Left ventricle myocardium inferior (tissue), 1 donor: ENCODE measurements at places on chromosomes 16 and 17.

GRCh38 chr16:54657709-54658102 lies 273.0 kb upstream of the IRX5 start:
- no peak for DNase-seq

- no peak for DNase-seq
These were observed 357.5 kb downstream of the SNX29 start for GRCh38 chr16:12334071-12334470.

DNA sequence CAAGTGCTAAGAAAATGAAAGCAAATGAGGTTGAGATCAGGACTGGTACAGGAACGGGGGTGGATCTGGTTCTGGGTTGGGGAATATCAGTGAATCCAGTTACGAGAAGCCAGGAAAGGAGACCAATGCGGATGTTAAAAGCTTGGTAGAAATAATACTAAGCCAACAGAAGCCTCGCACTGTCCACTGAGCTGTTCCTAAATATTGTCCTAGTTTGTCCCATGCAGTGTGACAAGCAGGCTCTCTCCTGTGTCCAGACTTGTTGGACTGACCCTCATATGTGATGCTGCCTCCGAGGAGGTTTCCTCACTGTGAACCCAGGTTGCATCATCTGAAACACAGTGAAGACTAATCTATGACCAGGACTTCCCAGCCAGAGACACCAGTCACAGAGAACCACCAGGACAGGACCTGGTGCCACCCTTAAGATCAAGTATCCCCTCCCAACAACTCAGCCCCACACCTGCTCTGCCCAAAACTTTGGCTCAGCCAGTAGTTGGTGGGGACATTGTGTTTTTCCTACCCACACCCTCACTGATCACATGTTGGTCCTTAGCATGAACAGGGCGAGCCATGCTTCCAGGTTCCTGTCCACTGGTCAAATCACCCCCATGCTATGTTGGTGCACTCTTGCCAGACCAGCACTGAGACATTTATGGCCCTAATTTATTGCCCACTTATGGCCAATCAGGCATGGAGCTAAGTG lies 32.7 kb upstream of the SCNN1B start:
- no peak for DNase-seq

GRCh38 chr17:6567528-6568183 lies 11.3 kb upstream of the PITPNM3 start:
- no peak for DNase-seq

DNA sequence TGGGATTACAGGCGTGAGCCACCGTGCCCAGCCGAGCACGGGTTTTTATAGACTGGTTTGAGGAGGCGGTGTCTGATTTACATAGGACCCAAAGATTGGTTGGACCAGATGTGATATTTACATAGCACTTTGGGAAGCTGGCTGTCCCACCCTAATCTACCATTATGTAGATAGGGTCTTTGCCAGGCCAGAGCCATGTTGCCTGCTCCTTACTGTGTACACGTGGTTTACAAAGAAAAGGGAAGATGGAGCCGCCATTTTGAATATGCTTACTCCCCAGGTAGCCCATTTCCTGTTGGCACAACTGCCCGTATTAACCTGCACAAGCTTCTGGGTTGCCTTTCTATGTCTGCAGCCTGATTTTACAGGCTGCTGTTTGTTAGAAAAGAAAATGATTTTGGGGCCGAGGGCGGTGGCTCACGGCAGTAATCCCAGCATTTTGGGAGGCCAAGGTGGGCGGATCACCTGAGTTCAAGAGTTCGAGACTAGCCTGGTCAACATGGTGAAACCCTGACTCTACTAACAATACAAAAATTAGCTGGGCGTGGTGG lies 89.9 kb upstream of the EEF2KMT start:
- no peak for DNase-seq

DNA sequence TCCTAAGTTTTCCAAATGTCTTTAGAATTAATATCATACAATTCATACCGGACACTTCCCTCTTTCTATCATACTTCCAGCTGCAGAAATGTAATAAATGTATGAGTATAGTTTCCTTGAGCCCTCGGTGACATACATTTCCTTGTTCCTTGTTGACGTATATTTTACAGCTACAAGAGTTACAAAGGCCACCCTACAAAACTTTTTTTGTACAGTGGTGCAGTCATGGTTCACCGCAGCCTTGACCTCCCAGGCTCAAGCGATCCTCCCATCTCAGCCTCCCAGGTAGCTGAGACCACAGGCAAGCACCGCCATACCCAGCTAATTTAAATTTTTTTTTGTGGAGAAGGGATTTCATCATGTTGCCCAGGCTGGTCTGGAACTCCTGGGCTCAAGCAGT lies 7.2 kb upstream of the DUS1L start:
- no peak for DNase-seq

- no peak for DNase-seq
These were observed 53.7 kb upstream of the TMEM132E start for GRCh38 chr17:34525651-34526050.

- DNase-seq, result no peak
These were observed 23.0 kb upstream of the CBX4 start for GRCh38 chr17:79862238-79862637.

GRCh38 chr17:36072431-36073121 lies 8.5 kb downstream of the CCL18 start:
- DNase-seq, result no peak

DNA sequence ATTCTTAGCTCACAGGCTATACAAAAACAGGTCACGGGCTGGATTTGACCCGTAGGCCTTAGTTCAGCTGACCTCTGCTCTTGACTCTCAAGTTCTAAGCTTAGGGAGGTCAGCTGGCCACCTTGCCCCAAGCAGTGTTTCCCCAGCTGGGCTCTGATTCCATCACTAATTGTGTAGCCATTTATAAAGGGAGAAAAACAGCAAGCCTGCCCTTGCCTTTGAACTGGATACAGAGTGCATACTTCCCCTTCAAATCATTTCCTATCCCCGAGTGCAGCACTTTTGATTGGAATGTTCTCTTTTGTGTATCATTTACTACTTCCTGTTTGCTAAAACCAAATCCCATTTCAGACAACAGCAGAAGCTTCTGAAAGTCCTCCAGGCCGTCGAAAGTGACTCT lies 153.6 kb downstream of the KATNIP start:
- DNase-seq, result no peak

- no peak for DNase-seq
These were observed 441 bp downstream of the CMTM4 start for GRCh38 chr16:66695935-66696668.

DNA sequence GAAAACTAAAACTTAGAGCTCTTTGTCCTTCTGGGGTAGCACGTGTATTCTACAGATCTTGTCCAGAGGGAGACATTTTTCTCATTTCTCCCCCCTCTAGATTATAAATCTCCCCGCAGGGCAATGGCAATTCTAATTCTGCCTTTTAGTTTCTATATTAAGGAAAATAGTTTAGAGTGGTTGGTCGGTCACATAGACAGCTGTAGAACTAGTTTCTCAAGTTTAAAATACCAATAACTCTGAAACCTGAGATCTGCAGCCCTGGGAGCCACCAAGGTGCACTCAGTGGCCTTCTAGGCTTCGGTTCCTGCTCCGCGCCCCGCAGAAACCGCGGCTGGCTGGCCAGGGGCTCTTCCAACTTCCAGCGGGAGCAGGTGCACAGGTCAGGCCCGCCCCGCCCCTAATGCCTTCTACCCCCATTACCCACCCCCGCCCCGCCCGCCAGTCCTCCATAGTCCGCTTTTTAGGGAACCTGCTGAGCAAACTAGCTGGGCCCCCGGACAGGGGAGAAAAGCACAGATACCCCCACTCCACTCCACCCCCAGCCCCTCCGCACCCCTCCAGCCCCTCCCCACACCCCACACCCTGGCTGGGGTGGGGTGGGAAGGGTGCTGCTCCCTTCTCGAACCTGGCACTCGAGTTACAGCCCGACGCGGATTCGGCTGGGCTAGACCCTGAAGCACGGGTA lies 431 bp downstream of the SLFN11 start:
- peak; percentile 16 for DNase-seq

GRCh38 chr16:89246383-89246902 lies 28.9 kb downstream of the ZNF778 start:
- DNase-seq, result no peak

- no peak for DNase-seq
These were observed 130.8 kb upstream of the IRX3 start for GRCh38 chr16:54417384-54417783.

DNA sequence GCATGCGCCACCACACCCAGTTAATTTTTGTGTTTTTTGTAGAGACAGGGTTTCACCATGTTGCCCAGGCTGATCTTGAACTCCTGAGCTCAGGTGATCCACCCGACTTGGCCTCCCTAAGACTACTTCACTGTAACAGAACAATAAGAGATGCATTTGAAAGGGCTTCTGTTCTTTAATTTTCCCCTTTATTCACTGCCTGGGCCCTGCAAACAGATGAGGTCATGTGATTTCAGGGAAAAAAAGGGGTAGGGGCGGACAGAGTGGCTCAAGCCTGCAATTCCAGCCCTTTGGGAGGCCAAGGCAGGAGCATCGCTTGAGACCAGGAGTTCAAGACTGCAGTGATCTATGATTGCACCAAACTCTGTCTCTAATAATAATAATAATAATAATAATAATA lies 36.3 kb downstream of the TMEM114 start:
- no peak for DNase-seq

DNA sequence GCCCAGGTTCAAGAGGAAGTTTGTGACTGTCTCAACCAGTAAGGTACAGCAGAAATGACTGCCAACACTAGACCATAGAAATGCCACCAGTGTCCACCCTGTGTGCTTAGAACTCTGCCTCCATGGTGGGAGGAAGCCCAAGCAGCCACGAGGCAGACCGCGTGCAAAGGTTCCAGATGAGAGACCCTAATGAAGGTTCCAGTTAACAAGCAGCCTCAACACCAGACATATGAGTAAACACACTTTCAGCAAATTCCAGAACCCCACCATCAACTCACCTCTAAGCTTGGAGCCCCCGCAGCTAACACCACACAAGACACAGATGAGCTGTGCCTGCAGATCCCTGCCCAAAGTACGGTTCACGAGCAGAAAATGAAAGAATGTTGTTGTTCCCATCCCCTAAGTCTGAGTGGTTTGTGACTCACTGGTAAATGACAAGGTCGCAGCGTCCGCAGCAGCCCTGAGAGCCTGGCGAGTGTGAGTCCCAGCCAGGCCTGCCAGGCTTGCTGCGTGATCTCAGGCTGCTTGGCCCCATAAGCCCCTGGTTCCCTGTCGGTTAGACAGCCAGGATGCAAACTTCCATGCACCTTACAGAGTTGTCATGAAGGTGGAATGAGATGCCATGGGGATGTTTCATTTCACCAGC lies 193.7 kb downstream of the C16orf95 start:
- no peak for DNase-seq

- no peak for DNase-seq
These were observed 13.3 kb downstream of the TVP23A start for GRCh38 chr16:10805334-10805733.

GRCh38 chr16:28607116-28607623 lies 2.7 kb downstream of the SULT1A1 start:
- no peak for DNase-seq

DNA sequence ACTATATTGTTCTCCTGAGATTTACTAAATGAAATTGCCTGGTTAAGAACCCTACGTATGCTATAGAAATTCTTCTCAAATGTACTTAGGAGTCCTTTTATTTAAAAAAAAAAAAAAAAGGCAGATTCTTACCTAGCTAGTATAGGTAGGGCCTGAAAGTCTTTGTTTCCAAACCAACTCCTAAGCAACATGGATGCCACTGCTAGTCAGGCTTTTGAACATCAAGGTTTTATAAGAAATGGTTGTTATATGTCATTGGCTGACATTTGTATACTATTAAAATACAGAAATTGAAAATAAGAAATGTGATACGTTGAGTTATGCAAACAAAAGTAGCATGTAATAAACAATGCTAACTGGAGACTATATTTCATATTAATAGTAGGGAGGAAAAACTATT lies 1.2 kb downstream of the EVI2A start:
- DNase-seq, result no peak

DNA sequence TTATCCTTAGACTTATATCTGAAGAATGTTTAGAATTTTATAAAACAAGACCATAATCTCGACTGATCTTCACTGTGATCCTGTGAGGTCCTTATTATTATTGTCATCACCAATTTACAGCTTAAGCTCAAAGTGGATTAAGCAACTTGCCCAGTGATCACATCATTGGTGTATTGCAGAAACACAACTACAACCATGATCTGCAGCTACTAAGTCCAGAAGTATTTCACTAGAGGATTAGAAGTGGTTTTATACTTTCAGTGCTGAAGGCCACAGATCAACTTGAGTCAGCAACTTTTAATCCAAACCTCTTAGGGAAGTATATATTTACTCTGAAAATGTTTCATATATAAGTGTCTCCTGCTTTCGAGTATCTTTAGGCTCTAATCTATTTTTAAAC lies 624.3 kb upstream of the SOX9 start:
- DNase-seq, result no peak

DNA sequence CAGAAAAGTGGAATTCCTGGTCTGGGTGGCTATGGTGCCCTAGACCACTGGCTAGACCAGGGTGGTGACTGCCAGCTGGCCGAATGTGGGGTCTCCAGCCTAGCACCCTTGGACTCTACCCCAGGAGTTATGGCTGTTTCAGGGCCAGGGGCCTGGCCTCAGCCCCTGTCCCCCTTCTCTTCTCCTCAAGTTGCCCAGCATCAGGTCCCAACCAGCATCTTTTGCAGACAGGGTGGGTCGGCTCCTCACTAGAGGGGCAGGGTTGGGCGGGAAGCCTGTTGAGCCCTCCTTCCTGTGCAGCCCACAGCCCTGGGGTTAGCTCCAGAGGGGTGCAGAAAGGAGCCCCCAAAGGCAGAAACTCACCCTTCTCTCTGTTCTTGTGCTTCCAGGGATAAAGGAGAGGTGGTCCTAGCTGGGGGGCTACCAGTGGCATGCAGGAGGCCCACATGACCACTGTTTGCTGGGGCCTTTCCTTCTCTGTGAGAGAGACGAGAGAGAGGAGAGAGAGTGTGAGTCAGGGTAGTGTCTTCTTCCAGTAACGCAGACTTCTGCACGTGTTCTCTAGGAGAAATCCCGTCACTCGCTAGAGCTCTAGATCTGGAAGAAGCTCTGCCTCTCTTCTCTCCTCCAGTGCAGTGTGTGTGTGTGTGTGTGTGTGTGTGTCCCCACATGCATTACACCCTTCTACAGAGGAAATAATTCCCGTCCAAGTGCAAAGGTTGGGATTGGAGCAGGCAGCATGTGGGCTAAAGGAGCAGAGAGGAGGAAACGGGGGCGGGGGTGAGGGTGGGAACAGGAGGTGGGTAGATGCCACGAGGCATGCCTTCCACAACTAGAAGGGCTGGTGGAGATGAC lies 209.4 kb downstream of the SEC14L1 start:
- DNase-seq, result no peak

- peak; percentile 70 for DNase-seq
These were observed 15.8 kb downstream of the CDH16 start for GRCh38 chr16:66902648-66903543.

- DNase-seq, result no peak
These were observed 88.8 kb downstream of the ARHGAP44 start for GRCh38 chr17:12877953-12878669.

GRCh38 chr17:77817953-77818352 lies 140.6 kb upstream of the TNRC6C start:
- DNase-seq, result no peak

GRCh38 chr16:85500220-85500619 lies 112.9 kb upstream of the GSE1 start:
- no peak for DNase-seq

GRCh38 chr16:72210555-72210954 lies 38.6 kb upstream of the PMFBP1 start:
- no peak for DNase-seq
